SJSA1 (cell line): ENCODE measurements at places on chromosomes 12 and 14. TPM values are rescaled to one million over a fixed set of nuclear protein-coding genes. Genes with fewer than 3 reads are reported as not detected.
A peak's percentile ranks its signal among the peaks of the same experiment; 100 is the strongest.

GRCh38 chr12:124408822-124409517 lies 114.1 kb downstream of the RFLNA start:
- peaks cover 30% of the 10 kb centered on the region for H3K4me1 ChIP-seq
- no peak overlapping the region for H3K4me3 ChIP-seq
- H3K27ac ChIP-seq: no peak overlapping the region
- no peak for DNase-seq
- peaks cover 89% of the 10 kb centered on the region for H3K36me3 ChIP-seq
- H3K27me3 ChIP-seq: no peaks in the 10 kb centered on the region

DNA sequence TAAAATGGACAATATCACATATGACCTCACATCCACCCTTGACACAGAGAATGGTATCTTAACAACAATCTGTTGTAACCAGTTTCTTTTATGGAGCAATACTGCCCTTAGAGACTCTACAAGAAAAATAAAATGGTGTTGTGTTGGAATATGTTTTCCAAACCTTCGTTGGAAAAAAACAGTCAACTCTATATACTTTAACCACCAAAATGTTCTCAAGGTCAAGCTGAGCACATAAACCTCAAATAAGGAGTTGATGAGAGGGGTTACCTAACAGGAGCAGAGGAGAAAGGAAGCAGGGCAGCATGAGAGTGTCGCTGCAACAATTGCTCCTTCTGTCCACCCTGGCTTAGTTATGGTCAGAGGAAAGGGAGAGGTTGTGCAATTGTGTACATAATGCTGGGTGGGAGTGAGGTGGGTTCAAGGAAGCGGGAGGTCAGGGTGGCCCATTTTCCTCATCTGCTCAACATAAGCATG lies 179.2 kb upstream of the BMP4 start:
- no peak for DNase-seq
- peaks cover 5% of the 10 kb centered on the region for H3K4me1 ChIP-seq
- H3K36me3 ChIP-seq: no peaks in the 10 kb centered on the region
- no peaks in the 10 kb centered on the region for H3K27me3 ChIP-seq
- H3K27ac ChIP-seq: no peak overlapping the region
- no peak overlapping the region for H3K4me3 ChIP-seq

DNA sequence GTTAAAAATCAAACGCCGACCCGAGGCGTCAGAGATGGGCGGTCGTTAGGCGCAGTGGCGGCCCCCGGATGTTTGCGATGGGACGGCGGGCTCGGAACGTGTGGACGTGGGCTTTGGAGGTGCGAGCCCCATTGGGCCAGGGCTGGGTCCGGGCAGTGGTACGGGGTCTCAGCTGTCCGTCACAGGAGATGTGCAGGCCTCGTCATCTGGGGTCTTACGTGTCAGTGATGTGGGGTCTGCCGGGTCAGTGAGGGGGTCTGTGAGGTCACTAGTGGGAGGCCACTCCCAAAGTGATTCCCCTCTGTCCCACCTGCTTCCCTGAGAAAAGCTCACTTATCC lies 21.6 kb upstream of the CHFR start:
- no peaks in the 10 kb centered on the region for H3K36me3 ChIP-seq
- no peaks in the 10 kb centered on the region for H3K27me3 ChIP-seq
- H3K27ac ChIP-seq: no peak overlapping the region

- H3K4me1 ChIP-seq: no peaks in the 10 kb centered on the region
- no peak overlapping the region for H3K4me3 ChIP-seq
- peaks cover 53% of the 10 kb centered on the region for H3K36me3 ChIP-seq
Observed at GRCh38 chr14:54985156-54985555, 41.7 kb downstream of the WDHD1 start.

- H3K27me3 ChIP-seq: peaks cover 38% of the 10 kb centered on the region
- H3K4me3 ChIP-seq: no peak overlapping the region
- no peak for DNase-seq
- no peak overlapping the region for H3K27ac ChIP-seq
- no peaks in the 10 kb centered on the region for H3K36me3 ChIP-seq
Observed at GRCh38 chr12:120066341-120066740, 50.2 kb downstream of the RAB35 start.

GRCh38 chr14:20397511-20397910 lies 15.8 kb downstream of the TEP1 start:
- H3K4me1 ChIP-seq: no peaks in the 10 kb centered on the region
- H3K27ac ChIP-seq: no peak overlapping the region
- no peaks in the 10 kb centered on the region for H3K27me3 ChIP-seq
- peaks cover 18% of the 10 kb centered on the region for H3K36me3 ChIP-seq
- no peak overlapping the region for H3K4me3 ChIP-seq
- DNase-seq: no peak

GRCh38 chr12:72889791-72890190 lies 617.6 kb downstream of the TRHDE start:
- no peaks in the 10 kb centered on the region for H3K27me3 ChIP-seq
- H3K4me1 ChIP-seq: no peaks in the 10 kb centered on the region
- no peaks in the 10 kb centered on the region for H3K36me3 ChIP-seq

DNA sequence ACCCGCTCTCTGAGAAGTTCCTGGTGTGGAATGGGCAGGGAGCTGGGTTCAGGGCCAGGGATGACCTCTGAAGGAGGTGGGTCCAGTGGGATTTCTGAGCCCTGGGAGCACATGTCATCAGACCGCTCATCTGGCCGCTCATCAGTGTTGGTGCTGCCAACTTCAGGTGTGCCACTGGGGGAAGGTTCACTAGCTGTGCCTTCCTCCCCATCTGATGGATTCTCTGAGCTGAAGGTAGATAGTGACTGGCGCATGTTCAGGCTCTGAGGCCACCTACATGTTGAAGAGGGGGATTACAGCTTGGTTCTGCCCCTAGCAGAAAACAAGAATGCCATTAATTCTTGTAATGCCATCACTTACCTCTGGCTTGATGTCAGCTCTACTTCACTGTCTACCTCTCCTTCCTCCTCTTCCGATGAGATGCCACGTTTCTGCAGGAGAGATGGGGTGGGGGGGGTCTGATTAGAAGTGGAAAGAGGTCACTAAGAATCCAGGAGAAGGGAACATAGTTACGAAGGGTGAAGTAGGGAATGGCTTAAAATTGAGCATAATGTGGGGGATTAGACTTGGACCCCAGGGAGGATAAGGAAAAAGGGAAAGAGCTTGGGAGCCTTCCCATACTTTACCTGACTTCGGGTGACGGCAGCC lies 17.2 kb downstream of the MAP3K12 start:
- no peak overlapping the region for H3K27ac ChIP-seq
- H3K27me3 ChIP-seq: no peaks in the 10 kb centered on the region
- H3K4me3 ChIP-seq: no peak overlapping the region
- H3K36me3 ChIP-seq: peaks cover 88% of the 10 kb centered on the region
- DNase-seq: no peak

DNA sequence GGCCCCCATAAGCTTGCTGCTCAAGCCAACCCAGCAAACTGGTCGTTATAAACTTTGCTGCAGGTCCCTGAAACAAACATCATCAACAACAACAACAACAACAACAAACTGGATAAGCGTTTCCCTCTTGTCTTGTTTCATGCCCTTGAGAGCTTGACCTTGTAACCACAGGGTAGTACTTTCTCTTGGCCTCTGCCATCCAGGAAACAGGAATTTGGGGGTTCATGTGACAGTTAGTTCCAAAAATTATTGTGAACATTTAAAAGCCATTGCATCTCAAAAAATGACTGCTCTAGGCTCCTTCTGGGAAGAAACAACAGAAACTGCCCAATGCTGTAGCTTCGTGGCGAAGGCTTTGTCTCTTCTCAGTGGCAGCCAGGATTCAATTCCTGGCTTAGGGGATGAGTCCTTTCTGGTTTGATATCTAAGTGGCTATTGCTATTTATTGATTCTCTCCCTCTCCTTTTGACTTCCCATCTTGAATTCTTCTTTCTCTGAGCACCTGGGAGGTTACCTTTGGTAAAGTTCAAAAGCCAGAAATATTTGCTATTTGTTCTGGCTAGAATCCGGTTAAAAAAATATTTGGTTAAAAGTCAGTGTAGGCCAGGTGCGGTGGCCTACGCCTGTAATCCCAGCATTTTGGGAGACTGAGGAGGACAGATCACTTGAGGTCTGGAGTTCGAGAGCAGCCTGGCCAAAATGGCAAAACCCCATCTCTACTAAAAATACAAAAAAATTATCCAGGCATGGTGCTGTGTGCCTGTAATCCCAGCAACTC lies 52.0 kb upstream of the CPM start:
- no peak overlapping the region for H3K27ac ChIP-seq
- H3K4me1 ChIP-seq: no peaks in the 10 kb centered on the region
- H3K36me3 ChIP-seq: no peaks in the 10 kb centered on the region
- H3K4me3 ChIP-seq: no peak overlapping the region

GRCh38 chr12:92041742-92042141 lies 103.9 kb downstream of the BTG1 start:
- H3K4me3 ChIP-seq: no peak overlapping the region
- H3K4me1 ChIP-seq: peaks cover 25% of the 10 kb centered on the region
- no peak for DNase-seq
- no peaks in the 10 kb centered on the region for H3K36me3 ChIP-seq
- H3K27me3 ChIP-seq: no peaks in the 10 kb centered on the region

DNA sequence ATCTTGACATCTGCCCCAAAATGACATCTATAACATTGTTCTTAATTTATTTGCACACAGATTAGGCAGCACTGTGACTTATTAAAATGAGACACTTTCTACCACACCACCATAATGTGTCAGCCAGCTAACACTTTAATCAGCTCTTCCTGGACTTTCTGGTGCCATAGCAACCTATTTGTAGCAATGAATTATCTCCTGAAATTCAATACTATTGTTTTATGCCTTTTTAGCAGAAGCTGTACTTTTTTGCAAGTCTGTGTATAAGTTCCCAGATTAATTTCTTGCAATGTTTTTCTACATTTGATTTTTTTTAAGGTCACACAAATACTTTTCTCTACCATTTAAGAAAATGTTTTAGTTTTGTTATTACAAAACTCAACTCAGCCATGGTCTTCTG lies 72.8 kb upstream of the SAV1 start:
- H3K4me3 ChIP-seq: no peak overlapping the region
- no peak overlapping the region for H3K27ac ChIP-seq
- H3K36me3 ChIP-seq: peaks cover 24% of the 10 kb centered on the region
- no peaks in the 10 kb centered on the region for H3K27me3 ChIP-seq
- H3K4me1 ChIP-seq: peaks cover 8% of the 10 kb centered on the region
- DNase-seq: no peak

DNA sequence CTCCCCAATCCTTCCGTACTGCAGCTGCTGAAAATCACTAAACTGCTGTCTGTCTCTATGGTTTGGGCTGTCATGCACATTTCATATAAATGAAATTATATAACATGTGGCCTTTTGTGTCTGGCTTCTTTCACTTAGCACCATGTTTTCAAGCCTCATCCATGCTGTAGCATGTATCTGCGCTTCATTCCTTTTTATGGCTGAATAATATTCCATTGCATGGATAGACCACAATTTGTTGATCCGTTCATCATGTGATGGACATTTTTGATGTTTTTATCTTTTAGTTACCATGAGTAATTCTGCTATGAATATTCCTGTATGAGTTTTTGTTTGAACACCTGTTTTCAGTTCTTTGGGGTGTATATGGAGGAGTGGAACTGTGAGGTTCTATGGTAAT lies 32.6 kb upstream of the MED13L start:
- H3K4me1 ChIP-seq: no peaks in the 10 kb centered on the region
- no peak overlapping the region for H3K27ac ChIP-seq
- H3K36me3 ChIP-seq: no peaks in the 10 kb centered on the region
- DNase-seq: no peak
- no peaks in the 10 kb centered on the region for H3K27me3 ChIP-seq

GRCh38 chr14:29486132-29486531 lies 441.5 kb downstream of the PRKD1 start:
- H3K27ac ChIP-seq: no peak overlapping the region
- no peaks in the 10 kb centered on the region for H3K36me3 ChIP-seq
- no peaks in the 10 kb centered on the region for H3K27me3 ChIP-seq
- no peak for DNase-seq

DNA sequence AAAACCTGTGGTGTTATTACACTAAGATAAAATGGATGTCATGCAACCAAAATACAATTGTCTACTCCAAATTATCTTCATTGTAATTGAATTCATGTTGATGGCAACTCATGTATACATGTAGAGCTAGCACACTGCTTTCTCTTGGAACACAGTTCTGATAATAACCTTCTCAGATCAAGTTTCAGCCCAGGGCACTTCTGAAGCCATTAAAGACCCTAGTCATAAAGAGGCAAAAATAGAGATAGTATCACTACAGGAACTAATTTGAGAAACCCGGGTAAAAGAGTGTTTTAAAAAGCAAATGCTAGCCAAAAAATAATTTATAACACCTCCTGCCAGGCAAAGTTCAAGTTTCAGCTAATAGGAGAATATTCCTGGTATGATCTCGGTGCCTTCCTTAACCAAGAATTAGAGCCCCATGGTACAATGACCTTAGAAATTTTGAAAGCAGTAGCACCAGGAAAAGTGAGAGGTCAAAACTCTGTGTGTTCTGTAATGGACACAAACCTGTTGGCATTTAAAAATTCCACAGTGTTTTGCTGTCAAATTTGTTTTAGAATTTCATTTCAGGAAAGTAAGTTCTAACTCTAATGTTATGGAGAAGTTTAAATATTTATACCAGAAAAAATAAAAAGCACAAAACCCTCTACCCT lies 105.0 kb upstream of the FRMD6 start:
- peak overlapping the region; percentile 94 for H3K27ac ChIP-seq
- no peaks in the 10 kb centered on the region for H3K27me3 ChIP-seq
- peaks cover 48% of the 10 kb centered on the region for H3K4me1 ChIP-seq
- DNase-seq: no peak
- H3K4me3 ChIP-seq: no peak overlapping the region

GRCh38 chr14:98798099-98798498 lies 473.9 kb downstream of the BCL11B start:
- H3K4me1 ChIP-seq: peaks cover 15% of the 10 kb centered on the region
- no peak overlapping the region for H3K27ac ChIP-seq
- no peak overlapping the region for H3K4me3 ChIP-seq
- no peaks in the 10 kb centered on the region for H3K27me3 ChIP-seq
- no peaks in the 10 kb centered on the region for H3K36me3 ChIP-seq

DNA sequence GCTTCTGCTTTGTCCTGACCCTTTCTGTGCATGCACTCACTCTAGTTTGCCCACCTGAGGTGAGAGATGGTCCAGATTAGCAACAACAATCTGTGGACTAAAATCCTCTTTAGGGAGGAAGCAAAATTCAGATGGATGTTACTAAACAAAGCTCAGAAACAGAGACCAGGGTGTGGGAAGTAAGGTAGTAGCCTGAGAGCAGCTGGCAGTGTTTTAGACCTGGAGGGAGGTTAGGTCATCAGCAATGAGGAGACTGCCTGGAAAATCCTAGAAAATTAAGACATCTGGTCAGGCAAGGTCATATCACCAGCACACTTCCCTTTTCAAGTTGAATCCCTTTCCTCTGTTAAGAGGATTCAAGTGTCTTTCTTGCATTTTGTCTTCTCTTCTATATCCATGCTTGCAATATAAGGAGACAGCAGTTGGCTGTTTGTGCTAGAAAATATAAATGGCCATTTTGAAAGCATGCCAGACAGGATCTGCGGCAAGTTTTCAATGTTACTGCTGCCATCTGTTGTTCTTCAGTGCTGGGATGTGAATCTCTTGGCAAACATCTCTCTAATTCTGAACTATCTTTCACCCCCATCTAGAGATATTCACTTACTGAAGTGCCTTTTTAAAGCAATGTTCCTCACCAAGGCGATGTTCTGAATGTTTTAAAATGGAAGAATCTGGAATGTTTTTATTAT lies 266.4 kb downstream of the NAV3 start:
- H3K4me3 ChIP-seq: no peak overlapping the region
- no peak for DNase-seq
- no peaks in the 10 kb centered on the region for H3K4me1 ChIP-seq
- H3K36me3 ChIP-seq: no peaks in the 10 kb centered on the region

PZP gene
- not detected in 2 replicates for total RNA-seq

ERBB3 gene
- not detected in 2 replicates for total RNA-seq

NTN4 gene
- 44.9 and 59.5 TPM in 2 replicates for total RNA-seq

POMT2 gene
- total RNA-seq: 7.1 and 7.7 TPM in 2 replicates

NANOG gene
- total RNA-seq: not detected in 2 replicates

RPL41 gene
- 1,215 and 2,760 TPM in 2 replicates for total RNA-seq

EIF2S3B gene
- 0.34 and 0.53 TPM in 2 replicates for total RNA-seq
